ENCODE measurements at places on chromosomes 1 and 21.

DNA sequence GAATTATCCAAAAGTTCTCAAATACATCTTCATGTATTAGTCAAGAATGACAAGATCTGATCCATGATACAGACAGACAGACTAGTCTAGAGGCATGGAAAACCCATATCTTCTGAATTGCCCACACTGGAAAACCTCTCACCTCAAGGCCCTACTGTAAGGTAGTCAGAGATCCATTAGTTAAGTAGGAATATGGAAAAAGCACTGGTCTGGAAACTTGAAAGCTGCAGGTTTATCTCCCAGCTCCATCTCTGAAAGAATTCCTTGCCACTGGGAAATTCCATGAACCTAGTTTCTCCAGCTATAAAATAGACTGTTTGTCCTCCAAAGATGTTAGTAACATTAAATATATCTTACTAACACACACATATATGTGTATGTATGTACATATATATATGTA is 169.2 kb downstream of the AKT3 start:
- DNase-seq = no peak

GRCh38 chr1:43632135-43632670 is 17.7 kb upstream of the KDM4A start:
- no peak for DNase-seq

DNA sequence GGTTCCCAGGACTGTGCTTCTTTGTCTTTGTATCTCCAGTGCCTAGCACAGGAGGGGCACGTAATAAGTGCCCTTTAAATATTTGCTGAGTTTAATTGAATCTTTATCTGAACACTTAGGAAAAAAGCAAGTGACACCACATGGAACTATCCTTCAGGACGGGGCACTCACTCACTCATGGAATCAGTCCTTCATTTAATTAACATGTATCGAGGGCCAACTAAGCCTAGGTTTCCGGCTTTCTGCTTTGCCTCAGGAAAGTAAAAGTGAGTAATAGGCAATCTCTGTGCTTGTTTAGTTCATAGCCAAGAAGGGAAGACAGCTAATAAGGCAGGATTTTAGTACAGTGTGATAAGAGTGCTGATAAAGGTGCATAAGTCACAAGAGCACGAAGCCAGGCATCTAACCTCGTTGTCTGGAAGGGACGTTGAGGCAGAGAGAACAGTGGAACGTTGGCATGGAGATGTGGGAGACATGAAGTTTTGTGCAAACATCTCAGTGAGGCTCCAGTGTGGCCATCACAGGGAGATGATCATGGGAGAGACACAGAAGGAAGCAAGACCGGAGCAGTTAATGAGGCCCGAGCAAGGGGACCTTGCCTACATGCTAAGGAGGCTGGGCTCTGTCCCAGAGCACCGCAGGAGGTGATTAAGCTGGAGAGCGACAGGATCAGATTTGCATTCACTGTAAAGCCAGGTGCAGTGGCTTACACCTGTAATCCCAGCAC is 54.1 kb upstream of the TRIM67 start:
- DNase-seq = no peak

- DNase-seq = no peak
Measured at GRCh38 chr1:20697563-20697962, 20.2 kb downstream of the KIF17 start.

- no peak for DNase-seq
Measured at GRCh38 chr1:116624040-116624439, 43.5 kb downstream of the IGSF3 start.

DNA sequence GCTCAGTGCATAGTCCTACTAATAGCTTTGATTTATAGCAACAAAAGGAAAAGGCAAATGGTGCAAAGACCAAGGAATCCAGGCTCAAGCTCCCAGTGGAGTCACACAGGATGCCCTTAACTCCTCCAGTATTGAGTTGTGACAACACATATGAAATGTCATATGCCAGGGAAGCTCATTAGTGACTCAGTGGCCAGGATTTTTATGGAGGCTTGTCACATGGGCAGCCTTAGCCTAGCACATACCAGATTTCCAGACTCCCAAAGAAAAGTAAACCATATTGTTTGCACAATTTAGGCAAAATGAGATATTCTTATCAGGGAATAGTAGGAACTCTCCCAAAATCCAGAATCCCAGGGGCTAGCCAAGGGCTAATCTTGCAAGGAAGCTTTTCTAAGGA is 129.2 kb downstream of the MAGI3 start:
- peak; percentile 66 for DNase-seq

DNA sequence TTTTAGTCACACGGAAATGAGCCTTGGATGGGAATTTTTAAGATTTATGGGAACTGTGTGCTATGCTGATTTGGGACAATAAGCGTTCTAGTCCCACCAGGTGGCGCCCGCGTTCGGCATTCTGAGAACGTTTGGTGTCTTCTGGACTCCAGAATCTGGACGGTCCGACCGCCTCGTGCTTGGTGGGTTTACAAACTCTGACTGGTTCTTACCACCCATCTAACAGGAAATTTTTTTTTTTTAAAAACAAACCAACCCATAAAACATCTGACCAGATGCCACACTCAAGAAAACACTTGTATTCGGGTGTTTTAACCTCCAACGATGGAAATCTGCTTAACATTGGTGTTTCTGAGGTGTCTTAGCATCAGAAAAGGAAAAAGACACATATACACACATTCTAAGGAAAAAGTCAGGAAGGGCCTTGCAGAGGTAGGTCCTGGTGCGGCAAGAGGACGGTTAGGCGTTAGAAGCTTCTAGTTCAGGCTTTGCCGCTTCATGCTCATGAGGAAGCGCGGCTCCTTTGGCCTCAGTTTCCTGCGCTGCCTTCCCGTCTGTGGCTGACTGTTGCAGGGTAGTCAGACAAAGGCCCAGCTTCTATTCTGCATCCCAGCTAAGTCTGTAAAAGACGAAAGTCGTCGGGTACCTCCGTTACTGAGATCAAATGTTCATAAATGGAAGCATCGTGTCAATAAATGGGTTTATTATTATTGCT is 814 bp upstream of the DYRK3 start:
- DNase-seq = peak; percentile 80

GRCh38 chr1:212920246-212920645 is 30.1 kb upstream of the VASH2 start:
- DNase-seq = no peak

DNA sequence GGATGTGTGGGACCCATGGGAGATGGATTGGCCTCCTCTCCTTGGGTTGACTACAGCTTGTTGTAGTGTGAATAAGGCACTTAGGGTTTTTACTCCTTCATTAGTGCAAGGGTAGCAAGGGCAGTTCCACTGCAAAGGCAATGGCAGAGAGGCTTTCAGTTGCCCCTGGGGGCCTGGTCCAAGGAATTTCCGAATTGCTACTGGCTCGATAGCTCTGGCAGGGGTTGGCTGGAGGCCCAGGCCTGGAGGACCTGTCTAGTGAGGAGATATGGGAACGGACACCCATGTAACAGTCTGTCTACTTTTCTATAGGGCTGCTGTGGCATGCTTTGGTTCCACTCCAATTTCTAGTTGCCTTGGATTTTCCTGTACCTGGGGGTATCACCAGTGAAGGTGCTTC is 218.9 kb upstream of the C1orf105 start:
- no peak for DNase-seq

GRCh38 chr1:236155399-236155767 is 13.0 kb downstream of the GPR137B start:
- no peak for DNase-seq

- DNase-seq = peak; percentile 74
Measured at GRCh38 chr1:228842094-228842775, 107.0 kb downstream of the RHOU start.

DNA sequence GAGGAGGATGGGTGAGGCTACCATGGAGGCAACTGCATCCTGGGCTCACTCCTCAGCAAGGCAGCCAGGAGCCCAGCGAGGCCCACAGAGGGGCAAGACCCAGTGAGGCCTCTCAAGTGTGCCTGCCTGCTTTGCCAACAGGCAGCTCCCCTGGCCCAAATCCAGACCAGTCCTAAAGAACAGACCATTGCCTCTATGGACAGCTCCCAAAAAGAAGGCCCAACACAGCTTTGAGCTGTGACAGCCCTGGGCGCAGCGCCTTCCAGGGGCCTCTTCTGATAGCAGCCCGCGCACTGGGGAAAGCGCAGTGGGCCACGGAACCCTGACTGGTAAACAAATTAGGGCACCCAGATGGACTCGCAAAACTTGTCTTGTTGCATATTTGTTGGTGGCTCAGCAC is 25.5 kb downstream of the C1orf198 start:
- DNase-seq = no peak

Measured in fibroblast of lung (primary cell).